ENCODE measurements at places on chromosomes 6 and 20. TPM values are rescaled to one million over a fixed set of nuclear protein-coding genes. Genes with fewer than 3 reads are reported as not detected.

DNA sequence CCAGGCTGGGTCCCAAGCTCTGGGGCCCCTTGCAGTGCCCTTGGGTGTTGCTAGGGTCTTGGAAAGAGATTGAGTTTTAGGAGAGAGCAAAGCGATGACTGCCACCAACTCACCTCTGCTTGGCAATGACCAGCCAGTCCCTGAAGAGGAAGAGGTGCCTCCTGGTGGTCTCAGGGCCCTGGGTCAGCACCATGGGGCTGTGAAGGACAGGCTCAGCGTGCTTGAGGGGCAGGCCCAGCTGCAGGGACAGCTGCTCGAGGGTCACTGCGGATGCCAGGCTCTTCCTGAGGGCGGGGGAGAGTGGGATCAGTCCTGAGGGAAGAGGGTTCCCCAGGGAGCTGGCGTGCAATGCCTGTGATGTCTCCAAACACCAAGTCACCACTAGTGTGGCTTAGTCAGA, 50.8 kb upstream of the TAGAP start:
- DNase-seq = no peak

Gene OVOL2
- total RNA-seq = 17.0 TPM

- DNase-seq = no peak
Measured at GRCh38 chr6:22057962-22058361, 238.9 kb downstream of the PRL start.

Gene TMC2
- total RNA-seq = not detected

Gene RPL7L1
- 50.4 TPM for total RNA-seq

- DNase-seq = no peak
Measured at GRCh38 chr6:127484212-127484863, 25.1 kb upstream of the KIAA0408 start.

Gene ALDH8A1
- 0.56 TPM for total RNA-seq

Gene PAK5
- total RNA-seq = not detected

Gene VSTM2L
- 1.1 TPM for total RNA-seq

DNA sequence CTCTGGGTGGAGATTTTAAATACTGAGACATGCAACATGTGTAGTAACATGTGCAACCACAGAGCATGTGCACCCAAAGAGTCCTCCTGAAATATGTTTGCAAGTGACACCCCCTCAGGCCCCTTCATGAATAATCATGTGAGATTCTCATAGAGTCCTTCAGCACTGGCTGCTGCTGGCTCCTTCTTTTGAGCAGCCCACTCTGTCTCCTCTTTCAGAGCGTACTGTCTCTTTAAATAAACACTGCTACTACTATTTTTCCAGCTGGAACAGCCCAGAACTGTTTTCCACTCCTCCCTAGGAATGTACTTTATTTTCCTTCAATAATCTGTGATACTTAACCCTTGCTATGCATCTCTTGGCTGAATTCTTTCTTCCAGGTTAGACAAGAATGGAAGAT, 42.0 kb downstream of the HLA-DRB5 start:
- DNase-seq = no peak

DNA sequence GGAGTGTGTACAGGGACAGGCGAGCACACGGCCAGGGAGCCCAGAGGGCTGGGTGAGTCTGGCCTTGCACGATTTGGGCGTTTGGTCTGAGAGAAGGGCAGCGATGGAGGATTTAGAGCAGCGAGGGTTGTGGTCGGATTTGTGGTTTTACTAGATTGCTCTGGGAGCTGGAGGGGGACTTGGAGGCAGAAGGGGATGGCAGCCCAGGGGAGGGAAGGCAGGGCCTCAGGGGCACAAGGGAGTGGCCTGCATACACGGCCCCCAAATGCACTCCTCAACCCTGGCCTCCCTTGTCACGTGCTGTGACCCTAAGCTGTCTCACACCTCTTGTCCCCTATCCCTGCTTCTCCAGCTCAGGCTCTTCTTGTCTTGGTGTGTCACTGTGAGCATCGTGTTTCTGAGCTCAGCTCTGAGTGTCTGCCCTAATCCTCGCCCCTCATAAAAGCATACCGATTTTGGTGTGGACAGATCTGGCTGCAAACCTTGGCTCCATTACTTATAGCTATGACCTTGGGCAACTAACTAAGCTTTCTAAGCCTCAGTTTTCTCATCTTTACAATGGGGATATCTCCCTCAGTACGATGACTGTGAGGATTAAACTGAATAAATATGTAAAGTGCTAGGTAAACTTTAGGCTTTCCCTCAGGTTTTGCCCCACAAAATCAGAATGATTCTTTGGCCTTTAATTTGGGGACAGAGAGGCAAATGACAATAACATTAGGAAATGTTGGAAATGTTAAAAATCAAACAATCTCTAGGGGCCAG, 120.1 kb upstream of the ARMC2 start:
- DNase-seq = no peak

- no peak for DNase-seq
Measured at GRCh38 chr6:152091851-152092341, 284.4 kb downstream of the ESR1 start.

- no peak for DNase-seq
Measured at GRCh38 chr20:23287354-23288190, 63.0 kb upstream of the NXT1 start.

Gene PTK6
- 85.7 TPM for total RNA-seq

- DNase-seq = no peak
Measured at GRCh38 chr6:159180001-159180400, 10.8 kb downstream of the FNDC1 start.

GRCh38 chr20:39885975-39886649, 802.9 kb downstream of the MAFB start:
- DNase-seq = peak; percentile 34

GRCh38 chr6:7970616-7971015, 60.0 kb upstream of the TXNDC5 start:
- no peak for DNase-seq

DNA sequence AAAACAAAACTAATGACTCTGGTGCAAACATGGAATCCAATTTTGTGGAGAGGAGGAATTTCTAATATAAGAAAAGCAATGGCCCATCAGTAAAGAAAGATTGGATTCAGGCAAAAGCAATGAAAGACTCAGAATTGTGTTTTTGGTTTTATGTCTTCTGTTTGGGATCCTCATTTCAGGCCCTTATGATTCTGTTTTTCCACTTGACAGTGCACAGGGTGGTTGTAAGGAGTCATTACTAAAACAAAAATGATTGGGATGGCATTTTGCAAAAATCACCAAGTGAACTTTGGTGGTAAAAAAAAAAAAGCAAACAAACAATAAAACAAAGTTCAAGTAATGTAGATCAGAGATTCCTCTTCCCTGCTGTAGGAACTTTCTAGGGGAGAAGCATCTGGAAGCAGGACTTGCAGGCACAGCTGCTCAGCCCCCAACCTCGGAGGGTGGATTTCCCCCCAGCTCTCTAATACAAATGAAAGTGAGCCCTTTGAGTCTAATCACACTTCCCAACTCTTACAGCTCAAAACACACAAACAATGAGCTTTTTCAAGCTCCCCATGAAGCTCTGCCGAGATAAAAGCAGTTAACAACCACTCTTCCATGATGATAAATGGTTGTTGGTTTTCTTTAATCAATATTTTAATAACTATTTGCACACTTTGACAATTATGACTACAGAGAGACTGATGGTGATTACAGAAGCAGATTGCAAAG, 177.7 kb downstream of the ZDHHC14 start:
- no peak for DNase-seq

DNA sequence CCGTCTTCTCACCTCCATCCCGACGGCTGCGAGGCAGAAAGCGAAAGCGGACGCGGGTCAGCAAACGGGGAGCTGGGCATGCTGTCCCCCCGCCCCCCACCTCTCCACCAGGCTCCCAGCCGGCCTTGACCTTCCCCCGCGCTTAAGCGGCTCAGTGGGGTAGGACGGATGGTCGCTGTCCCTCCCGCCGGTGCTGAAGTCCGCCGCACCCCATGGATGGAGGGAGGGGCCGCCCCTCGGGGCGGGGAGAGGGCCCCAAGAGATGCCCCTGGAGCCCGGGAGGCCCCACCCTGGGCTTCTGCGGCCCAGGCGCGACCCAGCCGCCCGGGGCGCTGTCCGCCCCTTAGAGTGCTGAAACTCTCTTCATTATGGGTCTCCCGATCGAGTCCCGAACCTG, at the start of gene KCNB1:
Gene KCNB1, minus strand, starts transcription at position 48 of the 397 bp plus-strand sequence. CDS start 188 bp downstream, outside the sequence.
- peak; percentile 58 for DNase-seq

DNA sequence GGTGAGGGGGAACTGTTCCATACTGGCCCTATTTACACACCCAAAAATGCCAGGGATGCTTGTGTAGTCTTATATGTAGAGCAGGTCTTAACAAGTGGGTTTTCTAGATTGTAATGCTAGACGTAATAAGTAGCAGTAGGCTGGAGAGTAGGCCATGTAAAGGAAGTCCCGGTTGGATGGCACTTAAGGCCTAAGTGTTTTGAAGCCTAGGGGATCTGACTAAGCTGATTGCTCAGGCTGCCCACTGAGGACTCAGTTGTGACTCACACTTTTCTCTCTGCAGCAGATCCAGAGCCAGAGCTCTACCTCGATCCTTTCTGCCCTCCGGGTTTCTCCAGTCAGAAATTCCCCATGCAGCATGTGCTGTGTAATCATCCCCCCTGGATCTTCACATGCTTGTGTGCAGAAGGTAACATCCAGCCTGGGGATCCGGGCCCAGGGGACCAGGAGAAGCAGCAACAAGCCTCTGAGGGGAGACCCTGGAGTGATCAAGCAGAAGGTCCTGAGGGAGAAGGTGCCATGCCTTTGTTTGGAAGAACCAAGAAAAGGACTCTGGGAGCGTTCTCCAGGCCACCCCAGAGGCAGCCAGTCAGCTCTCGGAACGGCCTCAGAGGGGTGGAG, 26.6 kb downstream of the ZNF133 start:
- DNase-seq = no peak

All from left colon (tissue), 2 donors.